ENCODE measurements at places on chromosomes 5 and 9.

GRCh38 chr9:28320616-28321015 lies 747.3 kb upstream of the C9orf72 start:
- DNase-seq = no peak

GRCh38 chr9:131734165-131734610 lies 5.7 kb downstream of the RAPGEF1 start:
- no peak for DNase-seq

GRCh38 chr9:81693671-81694378 lies 4.5 kb upstream of the TLE1 start:
- no peak for DNase-seq

GRCh38 chr9:75712700-75713099 lies 177.8 kb upstream of the PCSK5 start:
- DNase-seq = no peak

Measured in amniotic epithelial cell (primary cell).